ENCODE measurements at places on chromosomes 13 and 19. TPM values are rescaled to one million over a fixed set of nuclear protein-coding genes. Genes with fewer than 3 reads are reported as not detected.

DNA sequence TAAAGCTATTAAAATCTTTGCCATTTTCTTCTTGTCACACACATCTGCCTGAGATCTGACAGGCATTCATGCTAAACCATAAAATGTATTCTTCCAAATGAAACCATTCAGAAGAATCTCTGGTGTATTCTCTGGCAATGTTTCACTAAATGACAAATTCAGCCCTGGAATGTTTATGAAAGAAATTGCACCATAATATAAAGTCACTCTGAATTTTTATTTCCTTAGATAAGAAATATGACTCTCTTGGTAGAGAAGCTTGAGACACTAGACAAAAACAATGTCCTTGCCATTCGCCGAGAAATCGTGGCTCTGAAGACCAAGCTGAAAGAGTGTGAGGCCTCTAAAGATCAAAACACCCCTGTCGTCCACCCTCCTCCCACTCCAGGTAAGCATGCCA lies 14.3 kb downstream of the OLFM4 start:
- no peak overlapping the region for H3K4me3 ChIP-seq
- DNase-seq, result no peak
- H3K36me3 ChIP-seq, result no peaks in the 10 kb centered on the region

DNA sequence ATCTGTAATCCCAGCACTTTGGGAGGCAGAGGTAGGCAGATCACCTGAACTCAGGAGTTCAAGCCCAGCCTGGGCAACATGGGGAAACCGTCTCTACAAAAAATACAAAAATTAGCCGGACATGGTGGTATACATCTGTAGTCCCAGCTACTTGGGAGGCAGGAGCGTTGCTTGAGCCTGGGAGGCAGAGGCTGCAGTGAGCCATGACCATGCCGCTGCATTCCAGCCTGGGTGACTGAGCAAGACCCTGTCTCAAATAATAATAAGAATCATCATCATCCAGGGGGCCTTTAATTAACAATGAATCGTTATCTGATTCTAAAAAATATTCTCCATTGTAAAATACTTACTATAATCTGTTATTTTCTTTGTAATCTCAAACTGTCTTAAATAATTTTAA lies 283.4 kb downstream of the DACH1 start:
- H3K27ac ChIP-seq, result no peak overlapping the region
- H3K27me3 ChIP-seq, result no peaks in the 10 kb centered on the region
- H3K4me1 ChIP-seq, result no peaks in the 10 kb centered on the region
- H3K4me3 ChIP-seq, result no peak overlapping the region
- no peaks in the 10 kb centered on the region for H3K36me3 ChIP-seq

DNA sequence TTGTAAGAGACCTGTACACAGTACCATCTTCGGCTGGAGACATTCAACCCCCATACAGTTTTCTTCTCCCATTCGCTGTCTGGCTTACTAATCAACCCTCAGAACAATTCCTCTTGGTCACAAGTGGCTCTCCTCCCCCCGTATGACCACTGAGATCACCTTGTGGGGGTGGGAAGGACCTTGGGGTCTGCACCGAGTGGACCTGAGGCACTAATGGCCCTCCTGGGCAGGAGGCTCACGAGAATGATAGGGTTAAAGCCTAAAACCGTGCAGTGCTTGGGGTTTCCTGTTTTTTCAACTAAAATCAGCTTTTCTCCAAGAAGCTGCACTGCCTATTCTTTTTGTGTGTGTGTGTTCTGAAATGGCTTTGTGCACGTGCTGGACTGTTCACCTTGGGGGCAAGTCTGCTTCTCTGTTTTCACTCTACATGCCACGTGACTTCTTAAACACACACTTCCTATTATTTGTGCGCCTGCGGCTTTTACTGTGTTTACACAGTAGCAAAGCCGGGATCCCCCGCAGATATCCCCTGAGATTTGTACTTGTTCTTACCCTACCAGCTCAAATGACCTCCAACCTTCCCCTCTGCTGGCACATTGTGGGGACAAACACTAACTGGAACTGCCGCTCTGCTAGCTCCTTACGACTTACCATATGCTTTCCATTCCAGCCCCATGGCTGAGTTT lies 12.3 kb downstream of the RBM26 start:
- H3K27me3 ChIP-seq, result no peaks in the 10 kb centered on the region
- peak; percentile 71 for DNase-seq
- peak overlapping the region; percentile 18 for H3K27ac ChIP-seq

- H3K36me3 ChIP-seq, result no peaks in the 10 kb centered on the region
- H3K27ac ChIP-seq, result no peak overlapping the region
- DNase-seq, result no peak
- no peak overlapping the region for H3K4me3 ChIP-seq
Measured at GRCh38 chr19:38304352-38304865, 358 bp downstream of the C19orf33 start.

DNA sequence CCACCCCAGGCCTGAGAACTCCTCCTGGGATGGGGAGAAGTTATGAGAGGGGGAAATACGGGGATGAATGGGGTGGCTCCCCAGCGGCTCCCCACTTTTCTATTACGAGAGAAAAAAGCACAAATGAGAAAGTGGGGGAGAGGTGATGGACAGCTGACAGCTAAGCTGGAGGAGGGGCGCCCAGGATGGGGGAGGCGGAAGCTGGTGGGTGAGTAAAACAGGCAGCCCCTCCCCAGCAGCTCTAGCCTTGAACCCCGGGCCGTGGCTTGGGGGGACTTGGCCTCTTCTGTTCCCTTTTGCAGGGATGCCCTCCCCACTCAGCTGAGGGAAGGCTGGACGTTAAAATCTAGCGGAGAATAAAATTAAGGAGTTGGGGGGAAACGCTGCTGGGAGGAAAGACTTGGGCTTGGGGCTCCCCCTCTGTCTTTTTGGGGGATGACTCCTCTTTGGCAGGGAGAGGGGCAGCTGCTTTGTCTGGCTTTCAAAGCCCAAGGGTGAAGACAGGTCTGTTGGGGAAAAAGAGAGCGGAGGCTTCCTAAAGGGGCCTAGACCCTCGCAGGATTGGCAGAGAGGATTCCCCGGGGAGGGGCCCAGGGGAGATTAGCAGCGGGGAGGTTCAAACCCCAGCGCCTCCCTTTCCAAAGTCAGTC lies 1.4 kb upstream of the SAMD1 start:
- H3K27me3 ChIP-seq, result no peaks in the 10 kb centered on the region
- no peaks in the 10 kb centered on the region for H3K36me3 ChIP-seq
- peak overlapping the region; percentile 89 for H3K4me3 ChIP-seq
- DNase-seq, result no peak

GRCh38 chr13:75222031-75222430 lies 259.9 kb downstream of the TBC1D4 start:
- no peaks in the 10 kb centered on the region for H3K27me3 ChIP-seq
- no peaks in the 10 kb centered on the region for H3K36me3 ChIP-seq
- DNase-seq, result no peak

DNA sequence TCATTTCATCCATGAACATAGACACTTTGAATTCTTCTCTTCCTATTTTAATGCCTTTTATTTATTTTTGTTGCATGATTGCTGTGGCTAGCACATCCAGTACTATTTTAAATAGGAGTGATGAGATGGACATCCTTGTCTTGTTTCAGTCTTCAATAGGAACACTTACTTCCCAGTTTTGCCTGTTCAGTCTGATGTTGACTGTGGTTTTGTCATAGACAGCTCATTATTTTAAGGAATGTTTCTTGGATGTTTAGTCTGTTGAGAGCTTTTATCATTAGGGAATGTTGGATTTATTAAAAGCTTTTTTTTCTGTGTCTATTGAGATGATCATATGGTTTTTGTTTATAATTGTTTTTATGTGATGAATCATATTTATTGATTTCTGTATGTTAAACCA lies 586.6 kb downstream of the SLITRK1 start:
- no peaks in the 10 kb centered on the region for H3K4me1 ChIP-seq
- H3K4me3 ChIP-seq, result no peak overlapping the region
- H3K27ac ChIP-seq, result no peak overlapping the region
- no peaks in the 10 kb centered on the region for H3K27me3 ChIP-seq
- no peak for DNase-seq

DNA sequence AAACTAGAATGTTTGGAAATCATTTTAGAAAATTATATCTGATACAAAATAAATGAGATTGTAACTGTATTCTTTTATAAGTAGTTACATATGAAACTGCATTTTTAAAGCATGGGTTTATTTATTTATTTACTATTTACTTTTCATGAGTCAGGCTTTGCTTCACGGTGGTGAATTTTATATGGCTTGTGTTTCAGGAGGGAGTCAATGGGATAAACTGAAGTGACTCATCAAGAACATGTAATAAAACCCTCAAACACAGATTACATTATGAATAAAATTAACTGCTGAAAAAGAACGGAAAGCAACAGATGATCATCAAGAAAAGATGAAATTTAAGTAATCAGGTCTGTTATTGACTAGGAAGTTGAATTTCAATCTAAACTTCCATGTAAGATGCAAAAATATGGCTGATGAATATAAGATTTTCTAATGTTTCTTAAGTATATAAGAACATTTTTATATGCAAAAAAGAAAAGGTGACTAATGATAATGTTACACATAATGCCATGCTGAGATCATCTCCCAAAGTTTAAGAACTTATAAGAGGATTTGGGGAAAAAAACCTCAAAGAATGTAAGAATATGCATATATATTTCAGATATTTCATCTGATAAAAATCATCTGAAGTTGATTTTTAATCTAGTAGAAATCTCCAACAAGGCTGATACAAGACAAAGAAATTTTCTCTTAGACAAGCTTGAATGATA lies 383.6 kb downstream of the SLITRK1 start:
- no peaks in the 10 kb centered on the region for H3K27me3 ChIP-seq
- H3K4me3 ChIP-seq, result no peak overlapping the region

DNA sequence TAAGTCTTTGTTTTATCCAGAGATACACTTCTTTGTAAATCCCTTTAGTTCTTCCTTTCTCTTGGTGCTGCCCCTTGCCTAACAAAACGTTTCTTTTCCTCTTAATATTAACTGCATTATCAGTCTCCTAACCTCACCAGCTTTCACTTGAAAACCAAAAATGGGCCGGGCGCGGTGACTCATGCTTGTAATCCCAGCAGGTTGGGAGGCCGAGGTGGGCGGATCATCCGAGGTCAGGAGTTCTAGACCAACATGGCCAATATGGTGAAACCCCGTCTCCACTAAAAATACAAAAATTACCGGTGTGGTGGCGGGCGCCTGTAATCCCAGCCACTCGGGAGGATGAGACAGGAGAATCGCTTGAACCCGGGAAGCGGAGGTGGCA lies 329.8 kb upstream of the MIR17HG start:
- no peaks in the 10 kb centered on the region for H3K4me1 ChIP-seq
- no peaks in the 10 kb centered on the region for H3K27me3 ChIP-seq
- H3K36me3 ChIP-seq, result no peaks in the 10 kb centered on the region
- H3K27ac ChIP-seq, result no peak overlapping the region
- no peak for DNase-seq

- no peaks in the 10 kb centered on the region for H3K27me3 ChIP-seq
- H3K27ac ChIP-seq, result peak within 1 kb of the TSS; percentile 82
- H3K4me1 ChIP-seq, result peaks cover 44% of the 10 kb centered on the region
- peak; percentile 91 for DNase-seq
Measured at GRCh38 chr13:46181840-46182490, at the start of gene LCP1. LCP1 (minus strand) TSS chr13:46182177; CDS start chr13:46159662, 22,515 bp downstream.

GRCh38 chr13:29835280-29836061 lies 14.9 kb downstream of the UBL3 start:
- peaks cover 13% of the 10 kb centered on the region for H3K4me1 ChIP-seq
- no peak overlapping the region for H3K27ac ChIP-seq
- DNase-seq, result no peak
- H3K4me3 ChIP-seq, result no peak overlapping the region
- no peaks in the 10 kb centered on the region for H3K27me3 ChIP-seq

- no peaks in the 10 kb centered on the region for H3K4me1 ChIP-seq
- no peak overlapping the region for H3K4me3 ChIP-seq
Measured at GRCh38 chr13:66995203-66995611, 234.9 kb downstream of the PCDH9 start.

GRCh38 chr19:36008336-36008978 lies at the start of gene SYNE4:
SYNE4 (minus strand) TSS chr19:36008813; CDS start chr19:36008681, 132 bp downstream.
- H3K4me1 ChIP-seq, result peaks cover 13% of the 10 kb centered on the region
- no peaks in the 10 kb centered on the region for H3K27me3 ChIP-seq
- H3K36me3 ChIP-seq, result no peaks in the 10 kb centered on the region
- H3K4me3 ChIP-seq, result peak within 1 kb of the TSS; percentile 15
- H3K27ac ChIP-seq, result no peak within 1 kb of the TSS

DNA sequence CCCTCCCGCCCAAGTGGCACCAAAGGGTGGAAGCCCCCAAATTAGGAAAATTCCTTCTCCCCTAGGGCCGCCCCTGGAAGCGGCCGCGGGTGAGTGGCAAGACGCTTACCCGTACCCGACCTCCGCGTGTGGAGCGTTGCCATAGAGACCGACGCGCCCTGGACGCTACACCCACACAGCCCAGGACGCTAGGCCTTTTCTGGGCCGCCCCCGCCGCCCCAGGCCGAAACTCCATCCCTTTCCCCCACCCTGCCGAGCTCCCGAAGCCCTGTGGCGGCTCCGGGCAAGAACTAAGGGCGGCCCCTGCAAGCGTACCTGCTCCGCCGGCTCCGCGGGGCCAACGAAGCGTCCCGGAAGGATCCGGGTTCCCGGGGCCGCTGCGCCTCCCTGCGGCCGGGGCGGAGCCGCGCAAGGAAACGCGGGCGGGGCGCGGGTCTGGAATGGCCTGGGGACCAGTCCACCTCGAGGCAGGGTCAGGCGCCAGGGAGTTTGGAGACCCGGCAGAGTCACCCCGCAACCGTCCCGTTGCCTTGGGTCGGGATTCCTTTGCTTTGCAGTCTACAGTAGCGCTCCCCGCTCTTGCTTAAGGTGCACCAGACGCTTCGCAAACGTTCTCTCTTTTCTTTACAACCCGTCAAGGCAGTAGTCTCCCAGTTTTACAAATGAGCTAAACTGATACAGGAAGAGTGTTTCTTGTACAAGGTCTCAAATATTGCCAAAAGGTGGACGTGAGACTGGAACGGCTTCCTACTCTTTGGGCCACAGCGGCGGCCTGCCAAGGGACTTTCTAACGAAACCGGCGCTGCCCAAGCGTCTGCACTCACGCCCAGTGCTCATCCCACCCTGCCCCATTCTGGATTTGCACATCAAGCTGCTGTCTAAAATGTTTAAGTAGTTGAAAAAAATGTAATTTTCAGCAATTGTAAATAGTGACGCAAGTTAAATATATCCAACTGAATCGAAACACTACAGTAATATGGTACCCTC lies at the start of gene NEK5:
Gene NEK5 (minus strand): TSS at position 360 of the 987 bp plus-strand sequence. CDS start 1,591 bp downstream, outside the sequence.
- H3K4me3 ChIP-seq, result peak within 1 kb of the TSS; percentile 48
- H3K27me3 ChIP-seq, result no peaks in the 10 kb centered on the region
- peaks cover 18% of the 10 kb centered on the region for H3K4me1 ChIP-seq

Gene DCT
- 0.07 TPM for total RNA-seq

Gene SMAD9
- total RNA-seq, result not detected

Gene ADGRE1
- 0.59 TPM for total RNA-seq

Gene CCNA1
- total RNA-seq, result not detected

Gene SLAIN1
- total RNA-seq, result 29.6 TPM

Gene TNNT1
- not detected for total RNA-seq

Gene SERP2
- 0.51 TPM for total RNA-seq

Gene MIA
- total RNA-seq, result 1.1 TPM

Gene ZNF625
- total RNA-seq, result 3.3 TPM

Gene ZNF345
- 3.9 TPM for total RNA-seq
